ENCODE measurements at places on chromosomes 5 and 9. TPM values are rescaled to one million over a fixed set of nuclear protein-coding genes. Genes with fewer than 3 reads are reported as not detected.

XRCC4 gene
- total RNA-seq, result 9.4 TPM

SERINC5 gene
- 7.1 TPM for total RNA-seq

NKD2 gene
- total RNA-seq, result 102 TPM

PALM2AKAP2 gene
- 11.9 TPM for total RNA-seq

DMRT2 gene
- total RNA-seq, result not detected

CD180 gene
- not detected for total RNA-seq

C6 gene
- total RNA-seq, result 1.2 TPM

TRPM6 gene
- not detected for total RNA-seq

STOM gene
- total RNA-seq, result 145 TPM

PHF24 gene
- 0.40 TPM for total RNA-seq

KCTD16 gene
- 0.40 TPM for total RNA-seq

DCAF12 gene
- total RNA-seq, result 26.6 TPM

MSANTD3 gene
- total RNA-seq, result 58.1 TPM

BTNL9 gene
- not detected for total RNA-seq

C5orf34 gene
- total RNA-seq, result 8.2 TPM

NTRK2 gene
- not detected for total RNA-seq

PIGO gene
- total RNA-seq, result 24.2 TPM

N4BP3 gene
- 2.8 TPM for total RNA-seq

NIPAL4 gene
- total RNA-seq, result not detected

STXBP1 gene
- total RNA-seq, result 60.6 TPM
